ENCODE measurements at places on chromosomes 2 and 18.
A peak's percentile ranks its signal among the peaks of the same experiment; 100 is the strongest.

- no peak for DNase-seq
Observed at GRCh38 chr2:38462121-38462661, 85.1 kb upstream of the ATL2 start.

DNA sequence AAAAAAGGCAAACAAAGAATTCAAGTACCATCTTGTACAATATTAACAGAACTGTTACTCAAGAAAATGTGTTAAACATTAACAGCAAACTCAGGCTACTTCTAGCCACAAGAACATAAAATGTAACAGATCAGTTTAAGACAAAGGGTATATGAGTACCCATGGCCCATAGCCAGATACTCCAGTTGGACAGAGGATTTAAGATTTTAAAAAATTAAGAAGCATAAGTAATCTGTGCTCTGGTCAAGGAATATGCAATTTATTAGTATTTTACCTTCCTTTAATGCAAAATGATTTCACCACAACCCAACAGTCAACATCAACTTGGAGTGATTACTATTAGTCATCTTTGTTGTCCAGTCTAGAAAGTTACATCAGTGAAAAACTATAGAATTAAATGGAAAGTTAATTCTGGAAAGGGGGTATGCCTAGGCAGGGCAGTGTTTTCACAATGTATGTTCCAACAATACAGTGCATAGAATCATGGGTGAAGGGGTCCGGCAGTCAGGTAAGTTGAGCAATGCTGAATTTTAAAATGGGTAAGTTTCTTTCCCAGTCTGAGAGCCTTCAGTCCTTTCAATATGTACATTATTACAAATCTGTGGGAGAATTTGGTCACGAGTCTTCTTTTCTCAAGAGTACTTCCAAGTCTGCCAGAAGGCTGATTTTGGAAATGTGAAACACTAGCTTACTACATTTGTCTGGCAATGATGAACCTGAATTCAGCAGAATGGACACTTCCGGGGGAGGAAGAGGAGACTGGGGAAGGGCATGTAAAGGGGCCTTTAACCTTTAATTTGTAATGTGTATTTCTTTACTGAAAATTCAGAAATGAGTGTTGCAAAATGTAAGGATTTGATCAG is 34.5 kb downstream of the SFT2D3 start:
- no peak for DNase-seq

DNA sequence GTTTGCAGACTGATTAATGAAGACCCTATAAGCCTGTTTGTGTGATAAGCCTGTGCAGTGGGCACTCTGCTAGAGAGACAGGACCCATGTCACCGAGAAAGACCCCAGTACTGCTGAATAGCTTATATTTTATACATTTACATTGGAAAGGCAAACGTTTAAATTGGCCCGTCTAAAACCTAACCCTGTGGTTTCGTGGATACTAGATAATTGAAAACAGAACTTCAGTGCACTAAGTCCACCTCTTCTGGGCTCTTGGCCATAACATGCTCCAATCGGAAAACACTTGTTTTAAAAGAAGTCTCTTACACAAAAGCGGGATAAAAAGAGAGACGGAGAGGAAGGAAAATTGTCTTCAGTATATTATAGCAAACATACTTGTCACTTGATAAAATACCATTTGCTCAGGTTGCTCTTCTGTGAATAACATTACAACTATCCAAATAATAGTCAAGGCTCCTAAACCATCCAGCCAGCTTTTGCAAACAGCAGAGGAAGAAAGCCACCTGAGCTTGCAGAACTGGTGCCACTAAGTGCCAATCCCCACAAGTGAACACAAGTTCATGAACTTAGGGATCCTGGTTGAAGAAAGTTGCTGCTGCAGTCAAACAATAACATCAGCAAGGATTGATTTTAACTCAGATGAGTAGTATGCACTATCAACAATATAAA is 218.4 kb upstream of the FN1 start:
- DNase-seq: no peak

DNA sequence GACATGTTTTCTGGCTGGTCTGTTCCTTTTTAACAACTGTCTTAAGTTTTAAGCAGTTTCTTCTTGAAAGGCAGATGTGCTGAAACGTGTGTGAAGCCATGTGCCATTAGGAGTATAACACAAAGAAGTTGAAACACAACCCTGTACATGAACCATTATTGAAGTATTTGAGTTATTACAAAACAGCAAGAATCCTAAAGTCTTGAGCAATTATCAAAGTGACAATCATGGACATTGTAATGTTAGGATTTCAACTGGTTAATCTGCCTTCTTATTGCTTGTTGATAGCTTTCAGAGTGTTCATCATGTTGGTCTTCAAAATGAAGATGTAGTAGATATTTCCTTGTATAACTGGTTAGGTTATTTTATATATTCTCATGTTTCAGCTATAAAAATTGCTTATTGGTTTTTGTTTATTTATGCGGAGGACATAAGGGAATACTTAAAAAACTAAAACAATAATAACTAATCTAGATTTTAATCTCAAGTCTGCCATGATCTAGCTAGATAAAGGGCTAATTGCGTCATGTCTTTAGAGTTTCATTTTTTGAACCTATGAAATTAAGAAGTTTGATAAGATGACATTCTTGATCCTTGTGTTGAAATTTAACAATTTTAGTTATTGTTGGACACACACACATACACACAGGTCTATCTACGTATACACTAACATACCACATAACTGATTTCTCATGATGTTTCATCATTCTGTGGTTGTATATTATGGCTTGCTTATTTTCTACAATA is 21.1 kb downstream of the PPP1R1C start:
- DNase-seq: no peak

DNA sequence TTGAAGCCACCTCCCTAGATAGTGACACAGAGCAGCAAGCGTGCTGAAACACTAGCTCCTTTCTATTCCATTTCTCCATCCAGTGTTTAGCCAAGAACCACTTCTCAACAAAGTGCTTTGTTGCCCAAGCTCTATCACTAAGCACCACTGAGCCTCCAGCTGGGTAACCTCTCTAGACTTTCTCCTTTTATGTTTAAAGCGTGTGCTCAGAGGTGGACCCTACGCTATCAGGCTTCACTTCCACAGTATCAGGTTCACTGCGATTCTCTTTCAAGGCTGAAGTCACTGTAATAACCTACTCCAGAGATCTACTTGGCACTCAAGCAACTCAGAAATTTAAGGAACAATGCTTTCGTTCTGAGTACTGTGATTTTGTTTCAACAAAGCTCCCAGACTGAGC is 197.9 kb downstream of the LNPK start:
- DNase-seq: peak; percentile 15

GRCh38 chr2:26681656-26682055 is 10.9 kb upstream of the KCNK3 start:
- DNase-seq: no peak

GRCh38 chr2:218214116-218214515 is 2.9 kb upstream of the ARPC2 start:
- no peak for DNase-seq

DNA sequence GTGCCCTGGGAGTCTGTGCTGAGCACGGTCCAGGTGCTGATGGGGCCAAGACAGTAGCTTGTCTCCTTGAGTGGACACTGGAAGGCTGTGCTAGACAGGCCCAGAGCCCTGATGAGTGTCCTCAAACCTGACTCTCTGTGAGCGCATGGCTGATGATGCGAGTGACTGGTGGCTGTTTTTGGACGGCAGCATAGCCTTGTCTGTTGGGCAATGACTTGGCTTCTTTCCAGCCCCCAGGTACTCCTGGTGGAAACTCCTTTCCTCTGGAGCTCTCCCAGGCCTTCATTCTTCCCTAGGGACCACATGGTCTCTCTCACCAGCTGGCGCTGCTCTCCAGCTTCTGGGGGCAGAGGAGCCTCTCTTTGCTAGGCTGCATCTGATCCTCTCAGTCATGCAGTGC is 207.6 kb upstream of the SMIM21 start:
- peak; percentile 87 for DNase-seq

DNA sequence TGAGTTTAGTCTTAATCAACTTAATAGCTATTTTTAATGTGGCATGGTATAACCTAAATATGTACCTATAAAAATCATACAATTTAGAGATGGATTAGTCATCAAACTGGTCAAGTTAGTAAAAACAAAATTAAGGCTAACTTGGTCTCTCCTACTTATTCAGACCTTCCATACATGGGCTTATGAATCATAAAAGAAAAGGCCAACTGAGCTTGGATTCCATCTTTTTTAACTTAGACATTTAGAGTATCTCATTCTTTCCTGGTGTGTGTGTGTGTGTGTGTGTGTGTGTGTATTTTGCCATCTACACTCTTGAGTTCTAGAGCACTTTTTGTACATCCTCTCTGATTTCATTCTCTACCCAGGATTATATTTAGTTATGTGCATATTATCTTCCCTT is 637.5 kb downstream of the PLCL1 start:
- no peak for DNase-seq

GRCh38 chr2:121617042-121617599 is 32.1 kb downstream of the CLASP1 start:
- no peak for DNase-seq

DNA sequence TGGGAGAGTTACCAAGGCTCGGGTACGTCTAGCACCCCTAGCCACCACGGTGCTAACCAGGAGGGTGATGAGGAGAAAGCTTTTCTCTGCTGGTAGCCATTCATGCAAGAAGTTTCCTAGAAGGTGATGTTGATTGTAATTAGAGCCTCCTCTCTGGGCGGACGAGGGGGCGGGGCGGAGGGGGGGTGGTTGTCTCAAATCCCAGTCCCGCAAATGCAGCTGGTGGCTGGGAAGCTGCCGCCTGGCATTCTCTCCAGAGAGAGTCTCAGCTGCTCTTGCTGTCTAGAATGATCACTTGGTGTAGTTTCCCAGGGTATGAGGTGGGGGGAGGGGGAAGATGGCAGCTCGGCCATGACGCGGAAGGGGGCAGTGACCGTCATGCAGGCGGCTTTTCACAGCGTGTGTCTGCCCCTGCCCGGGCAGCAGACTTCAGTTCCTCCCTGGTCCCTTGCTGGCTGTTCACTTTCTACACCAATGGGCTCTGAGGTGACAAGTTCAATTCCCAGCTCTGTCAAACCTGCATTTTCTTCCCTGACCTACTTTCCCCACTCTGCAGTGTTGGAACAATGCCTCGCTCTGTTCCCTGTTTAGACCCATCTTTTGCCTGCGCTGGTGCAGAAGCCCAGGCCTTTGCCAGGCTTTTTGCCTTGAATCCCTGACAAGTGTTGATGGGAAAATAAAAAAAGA is 61.5 kb upstream of the KLF7 start:
- DNase-seq: no peak

DNA sequence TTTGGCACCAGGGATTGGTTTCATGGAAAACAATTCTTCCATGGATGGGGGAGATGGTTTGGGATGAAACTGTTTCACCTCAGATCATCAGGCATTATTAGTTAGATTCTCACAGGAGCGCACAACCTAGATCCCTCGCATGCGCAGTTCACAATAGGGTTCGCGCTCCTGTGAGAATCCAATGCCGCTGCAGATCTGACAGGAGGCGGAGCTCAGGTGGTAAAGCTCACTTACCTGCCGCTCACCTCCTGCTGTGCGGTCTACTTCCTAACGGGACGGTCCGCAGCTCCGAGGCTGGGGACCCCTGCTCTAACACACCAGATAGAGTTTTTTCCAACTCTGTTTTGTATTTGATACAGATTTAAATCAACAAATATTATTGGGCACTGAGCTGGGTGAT is 286.5 kb downstream of the MTX2 start:
- DNase-seq: no peak

DNA sequence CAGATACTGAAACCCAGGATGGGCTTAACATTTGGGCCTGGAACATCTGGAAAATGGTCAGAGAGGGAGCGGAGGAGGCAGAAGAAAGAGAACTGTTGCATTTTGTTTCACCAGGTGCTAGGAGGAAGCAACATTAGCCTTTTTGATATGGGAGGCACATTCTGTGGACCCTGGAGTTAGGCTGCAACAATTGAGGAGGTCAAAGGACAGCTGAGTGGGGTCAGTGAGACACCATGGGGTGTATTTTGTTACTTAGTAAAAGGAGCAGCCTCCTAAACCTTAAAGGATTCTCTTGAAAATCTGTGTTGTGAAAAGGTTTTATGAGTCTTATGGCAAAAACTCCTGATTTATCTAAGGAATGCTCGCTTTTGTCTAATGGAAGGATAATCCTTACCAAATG is 124.9 kb downstream of the GREB1L start:
- no peak for DNase-seq

DNA sequence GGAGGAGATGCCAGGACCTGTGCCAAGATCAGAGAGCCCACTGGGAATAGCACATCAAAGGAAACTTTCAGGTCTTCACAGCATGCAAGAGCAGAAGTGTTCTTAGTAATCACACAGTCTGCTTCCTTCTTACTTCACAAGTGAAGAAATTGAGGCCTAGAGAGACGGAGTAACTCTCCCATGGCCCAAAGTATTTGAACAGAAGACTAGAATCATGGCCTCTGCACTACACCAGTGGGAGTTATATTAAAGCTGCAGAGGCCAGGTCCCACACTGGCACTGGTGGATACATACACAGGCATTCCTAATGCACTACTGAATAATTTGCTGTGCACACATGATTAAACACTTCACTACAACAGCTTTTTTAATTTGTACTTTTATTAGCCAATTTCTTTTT is 107.6 kb upstream of the RMP24 start:
- DNase-seq: no peak

DNA sequence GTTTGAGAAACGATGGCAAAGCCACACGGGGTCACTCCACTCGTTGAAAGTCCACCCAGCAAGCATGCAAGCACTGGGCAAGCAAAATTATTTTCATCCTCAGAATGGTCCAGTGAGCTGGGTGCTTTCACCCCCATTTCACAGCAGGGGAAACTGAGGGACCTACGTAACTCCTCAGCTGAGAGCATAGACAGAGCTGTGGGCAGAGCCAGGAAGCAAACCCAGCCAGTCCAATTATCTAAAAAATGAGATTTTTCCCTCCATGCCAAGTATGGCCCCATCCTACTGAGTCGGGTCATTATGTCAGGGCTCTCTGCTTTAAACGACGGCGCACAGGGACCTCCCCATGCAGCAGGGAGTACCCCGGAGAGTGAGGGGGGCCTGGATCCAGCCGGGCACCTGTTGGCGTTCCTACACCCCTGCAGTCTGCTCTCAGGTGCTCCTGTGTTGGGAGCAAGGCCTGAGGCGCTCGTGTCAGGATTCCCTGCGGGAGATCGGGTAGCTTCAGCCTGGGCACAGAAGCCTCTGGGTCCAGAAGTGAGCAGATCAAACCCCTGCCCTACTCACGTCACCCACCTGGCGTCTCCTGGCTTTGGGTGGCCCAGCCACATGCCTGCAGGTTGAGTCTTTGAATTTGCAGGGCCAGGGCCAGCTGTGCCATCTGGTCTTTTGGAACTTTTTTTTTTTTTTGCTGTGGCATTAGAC is 17.3 kb downstream of the TWIST2 start:
- DNase-seq: no peak

GRCh38 chr2:167240671-167241070 is 352.4 kb downstream of the XIRP2 start:
- no peak for DNase-seq

GRCh38 chr2:170605862-170606261 is 109.3 kb upstream of the SP5 start:
- DNase-seq: no peak

- no peak for DNase-seq
Observed at GRCh38 chr2:170462433-170463205, 252.5 kb upstream of the SP5 start.

DNA sequence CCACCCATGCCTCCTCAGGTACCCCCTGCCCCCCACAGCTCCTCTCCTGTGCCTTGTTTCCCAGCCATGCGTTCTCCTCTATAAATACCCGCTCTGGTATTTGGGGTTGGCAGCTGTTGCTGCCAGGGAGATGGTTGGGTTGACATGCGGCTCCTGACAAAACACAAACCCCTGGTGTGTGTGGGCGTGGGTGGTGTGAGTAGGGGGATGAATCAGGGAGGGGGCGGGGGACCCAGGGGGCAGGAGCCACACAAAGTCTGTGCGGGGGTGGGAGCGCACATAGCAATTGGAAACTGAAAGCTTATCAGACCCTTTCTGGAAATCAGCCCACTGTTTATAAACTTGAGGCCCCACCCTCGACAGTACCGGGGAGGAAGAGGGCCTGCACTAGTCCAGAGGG is 803 bp upstream of the DES start:
- no peak for DNase-seq
